ENCODE measurements at places on chromosomes 1 and 21.

DNA sequence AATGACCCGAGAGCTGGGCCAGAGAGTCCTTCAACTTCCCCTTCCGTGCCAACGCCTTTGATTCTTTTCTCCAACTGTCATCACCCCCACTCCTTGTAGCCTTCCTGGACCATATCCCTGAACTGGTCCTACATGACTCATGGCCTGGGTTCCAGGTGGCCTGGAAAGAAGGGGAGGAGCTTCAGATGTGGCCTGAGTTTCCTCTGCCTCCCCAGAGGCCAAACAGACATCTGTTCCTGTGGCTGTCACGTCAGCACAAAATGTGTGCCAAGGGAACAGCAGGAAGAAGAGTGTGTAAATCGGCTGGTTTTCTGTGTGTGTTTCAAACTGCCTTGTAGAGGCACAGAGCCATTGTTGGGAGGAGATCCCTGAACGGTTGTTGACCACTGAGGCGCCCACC is 24.9 kb upstream of the KIRREL1 start:
- no peak for DNase-seq

- DNase-seq = no peak
These were observed 157.1 kb downstream of the PTPRU start for GRCh38 chr1:29393451-29393826.

- no peak for DNase-seq
These were observed 176.5 kb downstream of the EIF4G3 start for GRCh38 chr1:21000245-21000594.

DNA sequence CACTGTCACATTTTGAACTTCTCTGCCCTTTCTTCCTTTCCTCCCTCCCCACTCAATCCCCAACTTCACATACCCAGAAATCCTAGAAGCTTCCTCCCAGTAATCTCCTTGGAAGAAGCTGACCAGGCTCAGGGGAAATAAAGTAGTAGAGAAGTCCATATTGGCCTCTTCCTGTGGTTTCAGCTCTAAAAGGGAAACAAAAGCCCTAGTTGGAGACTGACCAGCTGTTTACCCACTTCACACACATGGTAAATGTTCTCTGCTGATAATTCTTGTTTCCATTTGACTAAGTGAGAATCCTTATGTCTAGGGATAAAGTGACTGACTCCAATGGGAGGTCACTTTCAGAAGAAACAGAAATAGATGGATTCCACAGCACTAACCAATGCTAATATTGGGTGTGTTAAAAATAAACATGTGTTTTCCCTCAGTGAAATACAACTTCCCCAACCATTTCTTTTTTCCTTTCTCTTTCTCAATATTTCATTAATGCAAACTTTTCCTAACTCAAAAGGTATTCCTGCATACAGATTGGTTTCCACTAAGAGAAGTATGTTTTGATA is 178.9 kb upstream of the DPT start:
- DNase-seq = no peak

DNA sequence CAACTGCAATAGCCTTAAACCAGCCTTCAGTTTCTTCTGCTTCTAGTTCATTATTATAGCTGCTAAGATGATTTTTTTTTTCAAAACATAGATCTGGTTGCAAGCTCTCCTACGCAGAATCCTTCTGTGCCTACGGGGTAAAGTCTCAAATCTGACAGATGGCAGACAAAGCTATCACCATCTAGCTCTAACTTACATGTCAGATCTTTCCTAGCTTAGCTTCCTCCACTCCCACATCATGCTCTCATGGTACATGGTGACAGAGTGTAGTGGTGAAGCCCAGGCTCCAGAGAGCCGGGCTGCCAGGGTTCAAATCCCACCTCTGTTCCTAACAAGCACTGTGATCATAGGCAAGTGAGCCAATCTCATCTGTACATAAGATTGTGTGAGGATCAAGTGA is 24.2 kb upstream of the GUCA2B start:
- no peak for DNase-seq

GRCh38 chr1:16461681-16462080 is 21.2 kb downstream of the NECAP2 start:
- DNase-seq = no peak

GRCh38 chr1:70718086-70718630 is 307.1 kb downstream of the CTH start:
- DNase-seq = no peak

DNA sequence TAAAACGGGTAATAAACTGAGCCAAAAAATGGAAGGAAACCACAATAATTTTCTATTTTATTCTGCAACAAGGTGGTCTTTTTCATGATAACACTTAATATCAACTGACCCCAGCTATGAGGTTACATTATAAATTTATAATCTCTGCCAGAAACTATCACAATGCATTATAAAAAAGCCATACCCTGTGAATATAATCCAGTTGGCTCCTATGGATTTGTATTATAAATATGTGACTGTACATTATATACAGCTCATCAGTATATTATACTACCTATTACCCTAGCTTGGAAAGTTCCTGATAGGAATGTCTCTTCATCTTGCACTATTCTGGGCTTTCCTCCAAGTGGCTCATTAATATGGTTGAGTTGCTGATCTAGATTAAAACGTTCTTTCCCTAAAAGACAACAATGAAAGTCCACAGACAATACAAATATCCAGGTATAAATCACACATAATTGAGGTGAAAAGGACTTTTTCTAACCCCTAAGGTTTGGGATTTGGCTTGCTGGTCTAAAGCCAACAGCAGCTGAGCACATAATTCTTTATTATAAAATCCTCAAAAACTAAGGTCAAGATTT is 487.7 kb downstream of the TTLL7 start:
- no peak for DNase-seq

GRCh38 chr1:55626326-55626725 is 411.2 kb upstream of the USP24 start:
- no peak for DNase-seq

DNA sequence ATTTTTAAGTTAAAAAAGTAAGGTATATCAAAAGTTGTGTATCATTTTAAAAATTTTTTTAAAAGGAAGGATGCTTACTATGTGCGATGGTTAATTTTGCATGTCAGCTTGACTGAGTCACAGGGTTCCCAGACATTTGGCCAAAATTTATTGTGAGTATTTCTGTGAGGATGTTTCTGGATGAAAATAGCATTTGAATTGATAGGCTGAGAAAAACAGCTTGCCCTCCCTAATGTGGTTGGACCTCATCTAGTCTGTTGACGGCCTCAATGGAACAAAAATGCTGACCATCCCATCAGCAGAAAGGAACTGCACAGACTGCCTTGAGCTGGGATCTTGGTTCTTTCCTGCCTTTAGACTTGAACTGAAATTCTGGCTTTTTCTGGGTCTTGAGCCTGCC is 724.5 kb downstream of the NCAM2 start:
- no peak for DNase-seq

DNA sequence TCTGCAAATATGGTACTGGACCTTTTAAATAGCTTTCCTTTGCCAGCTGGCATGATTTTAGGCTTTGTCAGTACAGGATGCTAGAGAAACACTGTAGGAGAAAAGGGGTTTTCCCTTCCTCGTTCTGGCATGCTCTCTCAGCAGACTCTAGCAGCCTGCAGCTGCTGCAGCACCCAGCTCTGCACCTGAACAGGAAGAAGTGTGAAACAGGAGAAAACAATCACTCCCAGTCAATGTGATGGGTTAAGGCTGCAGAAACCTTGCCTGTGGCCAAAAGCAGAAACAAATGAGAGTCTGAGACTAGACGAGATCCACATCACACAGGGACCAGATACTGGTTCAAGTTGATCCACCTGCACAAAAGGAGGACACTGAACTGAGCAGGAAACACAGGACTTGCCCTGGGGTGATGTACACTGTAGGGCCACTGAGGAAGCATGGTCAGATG is 21.2 kb downstream of the OVGP1 start:
- DNase-seq = peak; percentile 19

DNA sequence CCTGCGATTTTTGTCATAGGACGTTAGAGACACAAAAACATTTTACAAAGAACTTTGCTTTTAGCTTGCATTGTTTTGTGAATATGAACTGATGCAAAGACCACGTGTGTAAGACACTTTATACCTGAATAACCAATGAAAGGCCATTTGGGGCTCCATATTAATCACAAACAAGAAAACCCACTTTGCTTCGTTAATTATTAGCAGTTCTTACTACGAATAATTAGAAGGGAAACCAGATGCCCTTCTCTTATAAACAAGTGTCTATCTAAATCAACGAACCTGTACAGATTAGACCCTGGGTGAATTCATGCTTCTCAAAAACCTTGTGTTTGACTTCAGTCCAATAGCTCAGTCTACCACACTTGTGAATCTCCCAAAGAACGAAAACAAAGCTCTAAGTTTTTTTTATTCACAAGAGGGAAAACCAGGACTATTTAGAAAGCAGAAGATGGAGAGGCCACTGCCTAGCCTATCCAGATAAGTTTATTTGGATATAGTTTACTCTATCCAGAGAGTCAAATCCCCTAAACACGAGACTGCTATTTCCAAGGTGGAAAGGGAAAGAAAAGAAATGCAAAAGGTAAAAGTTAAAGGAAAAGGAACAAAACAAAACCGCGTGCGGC is 897 bp downstream of the CYYR1 start:
- no peak for DNase-seq

GRCh38 chr1:7625401-7625800 is 145.7 kb upstream of the VAMP3 start:
- DNase-seq = no peak

- no peak for DNase-seq
These were observed 31.7 kb downstream of the IFNGR2 start for GRCh38 chr21:33434770-33435360.

DNA sequence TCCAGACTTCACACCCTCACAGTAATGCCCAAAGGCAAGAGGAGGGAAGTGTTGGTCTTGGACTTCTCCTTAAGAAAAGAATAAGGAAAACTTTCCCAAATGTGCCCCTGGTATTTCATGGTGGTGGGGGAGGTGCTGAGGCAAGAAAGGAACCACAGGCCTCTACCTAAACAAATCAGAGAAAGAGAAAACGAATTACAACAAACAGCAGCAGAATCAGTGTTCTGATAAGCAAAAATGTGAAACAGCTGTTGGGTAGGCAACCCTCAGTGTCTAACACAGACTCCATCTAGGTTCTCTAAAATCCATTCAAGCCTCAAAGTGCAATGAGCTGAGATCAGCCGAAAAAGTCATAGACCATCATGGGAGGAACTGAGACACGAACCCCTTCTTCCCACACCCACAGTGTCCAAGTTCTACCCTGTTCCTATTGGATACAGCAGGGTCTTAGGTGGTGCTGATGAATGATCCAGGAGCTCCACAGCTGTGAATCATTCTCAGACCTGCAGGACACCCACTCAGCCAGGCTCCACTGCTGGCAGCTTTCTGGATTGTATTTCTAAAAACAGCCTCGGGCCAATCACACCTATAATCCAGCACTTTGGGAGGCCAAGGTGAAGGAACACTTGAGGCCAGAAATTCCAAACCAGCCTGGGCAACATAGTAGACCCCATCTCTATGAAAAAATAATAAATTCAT is 149.1 kb downstream of the PLPP3 start:
- DNase-seq = no peak

DNA sequence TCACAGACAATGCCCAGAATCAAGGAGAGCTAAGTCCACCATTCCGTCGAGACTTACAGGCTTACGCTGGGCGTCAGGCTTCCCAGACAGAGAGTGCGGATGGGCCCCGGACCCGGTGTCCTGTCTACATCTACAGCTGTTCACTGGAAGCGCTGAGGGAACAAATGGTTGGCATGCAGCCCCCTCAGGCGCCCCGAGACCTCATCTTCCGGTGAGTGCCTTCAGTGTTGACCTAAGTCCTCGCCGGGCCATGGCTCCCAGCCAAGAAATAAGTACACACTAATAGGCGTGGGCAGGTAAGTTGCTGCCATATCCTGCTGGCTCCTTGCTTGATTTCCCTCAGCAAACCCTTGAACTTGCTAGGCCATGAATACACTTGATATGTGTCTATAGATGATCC is 26.2 kb downstream of the HYI start:
- no peak for DNase-seq

DNA sequence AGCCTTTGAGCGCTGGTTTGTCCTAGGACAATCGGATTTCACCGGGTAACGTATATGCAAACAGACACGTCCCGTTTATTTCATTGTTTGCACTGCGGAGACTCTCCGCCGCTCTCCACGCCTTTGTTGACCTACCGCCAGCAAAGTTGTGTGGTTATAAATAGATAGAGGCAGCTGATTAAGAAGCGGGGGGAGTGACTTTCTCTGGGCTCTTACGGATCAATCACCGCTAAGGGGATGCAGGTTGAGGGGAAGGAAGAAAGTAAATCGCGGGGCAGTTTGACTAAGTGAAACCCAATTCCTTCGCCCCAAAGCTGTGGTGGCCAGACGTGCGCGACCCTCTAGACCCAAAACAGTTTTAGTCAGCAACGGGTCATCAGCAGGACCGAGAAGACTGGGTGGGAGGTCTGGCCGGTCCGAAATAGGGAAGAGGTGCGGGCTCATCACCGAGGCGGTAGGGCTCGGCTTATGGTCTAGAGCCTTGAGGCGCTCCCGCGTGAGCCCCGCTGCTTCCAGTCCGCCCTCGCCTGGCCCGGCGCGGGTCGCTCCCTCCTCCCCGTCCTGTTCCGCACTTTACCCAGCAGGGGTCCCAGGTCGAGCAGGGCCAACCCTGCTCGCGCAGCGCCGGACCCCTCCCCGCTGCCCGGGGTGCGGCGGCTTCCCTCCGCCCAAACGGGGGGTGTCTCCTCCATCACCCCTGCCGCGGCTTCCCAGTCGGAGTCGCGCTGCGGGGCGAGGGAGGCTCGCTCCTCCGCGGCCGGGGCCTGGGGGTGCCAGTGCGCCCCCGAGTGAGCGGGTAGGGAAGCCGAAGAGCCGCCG is 120.8 kb upstream of the RRP15 start:
- DNase-seq = no peak

GRCh38 chr1:234613128-234613875 is 3.3 kb upstream of the IRF2BP2 start:
- no peak for DNase-seq

DNA sequence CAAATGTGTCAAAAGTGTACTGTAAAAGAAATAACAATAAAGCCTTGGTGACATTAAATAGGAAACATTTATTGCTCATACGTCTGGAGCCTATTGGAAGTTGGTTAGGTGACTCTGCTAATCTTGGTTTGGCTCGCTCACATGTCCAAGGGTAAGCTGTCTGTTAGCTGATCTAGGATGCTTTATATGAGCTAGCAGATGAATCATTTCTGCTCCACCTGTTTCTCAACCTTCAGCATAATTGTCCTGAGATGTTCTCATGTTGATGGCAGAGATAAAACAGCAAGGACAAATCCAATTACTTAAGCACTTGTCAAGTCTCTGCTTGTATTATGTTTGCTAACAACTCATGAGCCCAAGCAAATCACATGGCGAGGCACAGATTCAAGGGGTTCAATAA is 56.0 kb upstream of the CD53 start:
- no peak for DNase-seq

GRCh38 chr1:21824926-21825325 is 12.9 kb downstream of the LDLRAD2 start:
- no peak for DNase-seq

- no peak for DNase-seq
These were observed 410.4 kb downstream of the DUSP10 start for GRCh38 chr1:221331273-221332183.

- DNase-seq = no peak
These were observed 30.2 kb downstream of the FAM163A start for GRCh38 chr1:179773264-179773663.
